ENCODE measurements at places on chromosomes 12 and 14. TPM values are rescaled to one million over a fixed set of nuclear protein-coding genes. Genes with fewer than 3 reads are reported as not detected.

DNA sequence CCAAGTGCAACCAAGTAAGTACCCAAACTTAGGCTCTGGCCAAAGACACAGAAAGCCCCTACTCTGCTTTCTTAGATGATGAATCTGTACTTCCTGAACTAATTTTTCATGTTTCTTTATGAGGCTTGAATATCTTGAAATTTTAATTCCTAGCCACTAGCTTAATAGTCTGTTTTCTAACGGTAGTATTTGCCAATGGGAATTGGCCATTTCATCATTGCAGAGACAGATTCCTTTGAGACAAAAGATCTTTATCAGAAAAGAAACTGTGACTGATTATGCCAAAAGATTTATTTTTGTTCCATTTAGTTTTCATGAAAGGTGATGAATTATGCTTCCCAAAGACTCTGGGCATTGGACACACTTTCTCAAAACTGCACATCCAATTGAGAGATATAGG lies 48.7 kb downstream of the DAD1 start:
- no peak for DNase-seq

- DNase-seq: no peak
Measured at GRCh38 chr12:18794000-18794399, 56.1 kb downstream of the CAPZA3 start.

Gene SLIRP
- total RNA-seq: 3.1 TPM

Gene TPH2
- not detected for total RNA-seq

Gene ZNF385A
- total RNA-seq: 53.2 TPM

Measured in ascending aorta (tissue), 2 donors.